ENCODE measurements at places on chromosomes 7 and 10.
A peak's percentile ranks its signal among the peaks of the same experiment; 100 is the strongest.

DNA sequence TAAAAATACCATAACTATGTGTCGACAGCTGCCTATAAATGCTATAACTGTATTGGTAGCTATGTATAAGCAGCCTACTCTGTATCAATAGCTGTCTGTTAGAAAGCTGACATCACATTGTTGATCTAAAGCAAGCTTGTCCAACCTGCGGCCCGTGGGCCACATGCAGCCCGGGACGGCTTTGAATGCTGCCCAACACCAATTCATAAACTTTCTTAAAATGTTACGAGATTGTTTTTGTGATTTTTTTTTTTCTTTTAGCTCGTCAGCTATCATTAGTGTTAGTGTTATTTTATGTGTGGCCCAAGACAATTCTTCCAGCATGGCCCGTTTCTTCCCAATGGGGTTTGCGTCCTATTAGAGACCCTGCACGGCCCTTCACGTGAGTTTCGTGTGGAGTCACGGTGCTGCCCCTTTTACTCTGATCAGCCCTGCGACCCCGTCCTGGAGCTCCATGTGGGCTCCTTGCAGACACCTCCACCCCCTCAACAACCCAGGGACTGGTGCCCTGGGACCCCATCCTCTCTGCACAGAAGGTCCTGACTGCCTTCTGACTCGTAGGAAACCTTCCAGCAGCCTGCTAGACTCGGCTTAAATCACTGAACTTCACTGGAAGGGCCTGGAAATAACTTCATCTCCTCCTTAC, 4.5 kb upstream of the PRKAR1B start:
- DNase-seq: no peak

- no peak for DNase-seq
Observed at GRCh38 chr10:113300617-113301016, 252.2 kb upstream of the HABP2 start.

DNA sequence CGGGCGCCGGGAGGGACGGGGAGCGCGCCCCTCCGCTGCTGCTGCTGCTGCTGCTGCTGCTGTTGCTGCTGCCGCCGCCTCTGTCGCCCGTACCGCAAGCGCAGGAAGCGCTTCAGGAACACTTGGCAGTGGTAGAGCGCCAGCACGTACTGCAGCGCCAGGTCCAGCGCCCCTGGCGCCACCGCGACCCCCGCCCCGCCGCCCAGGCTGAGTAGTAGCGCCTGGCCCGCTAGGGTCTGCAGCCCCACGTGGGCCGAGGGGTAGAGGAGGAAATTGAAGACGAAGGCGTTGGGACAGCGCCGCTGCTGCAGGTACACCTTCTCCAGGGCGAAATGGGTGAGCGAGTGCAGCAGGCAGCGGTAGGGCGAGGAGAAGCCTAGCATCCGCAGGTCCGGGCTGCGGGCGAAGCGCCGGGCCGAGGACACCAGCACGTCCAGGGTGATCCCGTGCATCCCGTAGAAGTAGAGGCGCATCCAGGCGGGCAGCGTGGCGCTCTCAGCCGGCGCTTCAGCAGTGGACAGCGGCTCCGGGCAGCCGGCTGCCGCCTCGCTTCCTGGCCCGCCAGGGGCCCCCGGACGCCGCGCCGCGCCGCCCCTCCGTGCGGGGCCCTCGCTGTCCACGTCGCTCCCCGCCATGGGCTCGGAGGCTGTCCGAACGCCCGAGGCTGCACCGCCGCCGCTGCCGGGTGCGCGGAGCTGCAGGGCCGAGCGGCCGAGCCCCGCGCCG, at the start of gene TMEM229A:
TMEM229A (minus strand) TSS at position 699 of the 726 bp plus-strand sequence; CDS start at position 635, 64 bp downstream.
- DNase-seq: peak; percentile 0

GRCh38 chr10:34530778-34531177, 284.3 kb downstream of the PARD3 start:
- DNase-seq: no peak

DNA sequence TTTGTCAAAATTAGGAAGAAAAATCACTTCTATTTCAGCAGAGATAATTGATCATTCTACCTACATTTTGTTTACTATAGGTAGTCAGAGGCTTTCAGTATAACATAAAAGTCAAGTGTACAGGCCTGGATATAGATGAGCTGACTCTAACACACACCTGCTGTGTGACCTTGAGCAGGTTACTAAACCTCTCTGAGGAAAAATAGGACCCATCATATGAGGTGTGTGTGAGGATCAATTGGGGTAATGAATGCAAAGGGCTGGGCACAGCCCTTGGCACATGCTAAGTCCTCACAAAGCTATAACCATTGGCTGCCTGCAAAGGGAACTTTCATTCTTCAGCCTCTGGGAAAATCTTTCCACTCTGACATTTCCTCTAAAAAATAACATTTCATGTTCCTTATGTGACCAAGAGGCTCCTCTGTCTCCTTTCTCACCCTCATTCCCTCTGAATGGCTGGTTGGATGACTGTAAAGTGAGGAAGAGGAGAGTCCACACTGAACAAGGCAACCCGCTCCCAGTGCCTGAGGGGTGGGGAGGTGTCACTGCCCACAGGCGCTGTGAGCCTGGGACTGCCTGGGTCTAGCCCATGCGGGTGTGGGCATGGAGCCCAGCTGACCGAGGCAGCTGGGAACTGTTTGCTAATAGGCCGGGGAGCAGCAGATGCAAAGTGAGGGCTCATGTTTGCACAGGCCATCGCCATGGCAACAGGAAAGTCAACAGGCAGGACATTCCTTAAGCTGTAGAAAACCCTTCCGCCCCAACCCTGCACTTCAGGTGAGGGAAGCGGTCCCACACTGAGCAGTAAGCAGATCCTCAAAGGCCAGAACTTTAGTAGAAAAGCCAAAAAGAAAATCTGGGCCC, 36.8 kb downstream of the MYOF start:
- DNase-seq: no peak

DNA sequence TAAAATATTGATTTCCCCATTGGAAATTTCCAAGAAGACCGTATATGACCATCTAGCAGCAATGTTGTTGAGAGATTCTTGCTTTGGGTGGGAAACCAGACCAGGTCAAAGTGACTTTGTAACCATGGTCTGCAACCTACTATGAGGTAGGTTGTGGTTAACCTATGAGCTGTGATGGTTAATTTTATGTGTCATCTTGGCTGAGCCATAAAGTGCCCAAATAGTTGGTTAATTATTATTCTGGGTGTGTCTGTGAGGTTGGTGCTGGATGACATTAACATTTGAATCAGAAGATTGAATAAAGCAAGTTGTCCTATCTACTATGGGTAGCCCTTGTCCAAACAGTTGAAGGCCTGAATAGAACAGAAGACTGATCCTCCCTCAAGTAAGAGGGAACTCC, 18.3 kb upstream of the RALA start:
- no peak for DNase-seq

- no peak for DNase-seq
Observed at GRCh38 chr7:129134356-129134987, 10.0 kb upstream of the TSPAN33 start.

DNA sequence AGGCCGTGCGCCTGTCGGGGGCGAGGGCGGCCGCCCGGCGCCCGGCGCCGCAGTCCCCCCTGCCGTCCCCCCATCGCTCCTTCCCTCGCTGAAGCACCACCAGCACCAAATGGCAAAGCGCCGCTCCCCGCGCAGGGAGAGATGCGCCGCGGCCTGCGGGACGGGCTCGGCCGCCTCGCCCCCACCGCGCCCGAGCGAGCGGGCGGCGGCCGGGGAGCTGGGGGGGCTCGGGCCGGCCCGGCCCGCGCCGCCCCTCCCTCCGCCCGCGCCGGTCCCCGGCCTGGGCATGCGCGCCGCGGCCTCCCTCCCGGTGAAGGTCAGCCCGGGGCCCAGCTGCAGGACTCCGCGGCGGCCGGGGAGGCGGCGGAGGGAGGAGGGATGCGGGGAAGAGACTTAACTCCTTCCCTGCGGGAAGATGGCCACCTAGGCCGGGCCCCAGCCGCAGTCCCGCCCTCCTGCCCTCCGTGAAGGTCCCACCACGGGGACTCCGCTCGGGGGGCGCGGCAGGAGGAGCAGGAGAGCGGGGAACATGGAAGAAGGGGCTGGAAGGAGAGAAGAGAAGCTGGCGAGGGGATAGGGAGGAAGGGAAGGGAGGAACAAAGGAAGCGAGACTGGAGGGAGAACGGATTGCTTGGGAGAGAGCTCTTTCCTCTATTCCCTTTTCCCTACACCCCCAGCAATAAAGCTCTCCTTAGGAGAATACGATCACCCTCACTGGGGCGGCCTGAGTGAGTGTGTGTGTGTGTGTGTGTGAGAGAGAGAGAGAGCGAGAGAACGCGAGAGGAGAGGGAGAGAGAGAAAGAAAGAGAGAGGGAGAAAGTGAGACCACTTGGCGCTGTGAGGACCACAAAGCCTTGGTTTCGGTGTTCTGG, 3.4 kb upstream of the SMARCD3 start:
- DNase-seq: no peak

- DNase-seq: no peak
Observed at GRCh38 chr7:117064688-117065087, 111.4 kb downstream of the ST7 start.

DNA sequence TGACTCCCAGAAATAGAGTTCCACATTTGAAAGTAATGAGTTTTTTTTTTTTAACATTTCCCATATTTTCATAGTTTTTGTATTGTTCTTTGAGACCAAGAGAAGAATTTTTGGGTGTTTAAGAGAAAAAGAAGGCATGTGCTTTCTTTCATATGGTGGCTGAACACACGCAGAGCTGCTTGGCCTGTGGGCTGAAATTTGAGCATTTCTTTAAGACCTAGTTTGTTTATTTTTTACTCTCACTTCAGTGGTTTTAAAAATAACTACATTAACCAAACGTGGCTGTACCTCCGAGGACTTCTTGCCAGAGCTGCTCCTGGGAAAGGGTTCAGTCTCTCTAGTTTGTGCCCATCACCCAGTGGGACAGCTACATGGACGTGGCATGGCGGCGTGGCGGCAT, 58.3 kb downstream of the INPP5A start:
- no peak for DNase-seq

DNA sequence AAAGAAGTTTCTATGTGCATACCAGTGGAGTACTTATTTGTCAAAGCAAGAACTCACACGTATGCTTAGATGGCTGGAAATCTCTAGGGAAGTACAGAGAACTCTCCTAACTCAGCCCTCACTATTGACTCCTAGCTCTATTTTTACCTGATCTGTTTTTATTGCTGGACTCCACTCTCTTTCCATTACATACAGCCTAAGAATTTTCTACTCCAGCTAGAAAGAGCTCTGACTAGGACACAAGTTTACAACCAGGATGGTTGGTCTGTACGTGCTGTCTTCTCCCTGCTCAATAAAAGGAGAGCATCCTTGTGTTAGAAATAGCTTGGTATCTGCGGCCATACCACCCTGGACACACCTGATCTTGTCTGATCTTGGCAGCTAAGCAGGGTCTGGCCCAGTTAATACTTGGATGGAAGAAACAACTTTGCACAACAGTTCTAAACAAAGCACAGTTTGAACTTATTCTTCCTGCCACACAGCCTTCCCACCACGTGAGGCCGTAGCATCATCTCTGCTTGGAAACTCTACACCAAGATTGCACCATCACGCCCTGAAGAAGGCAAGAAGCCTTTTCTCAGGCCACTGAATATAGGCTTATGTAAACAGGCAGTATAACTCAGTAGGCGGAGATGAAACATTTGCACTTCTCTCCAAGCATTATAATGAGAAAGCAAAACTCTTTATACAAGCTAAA, 50.7 kb downstream of the KCNMA1 start:
- DNase-seq: no peak

- DNase-seq: no peak
Observed at GRCh38 chr10:49594594-49594993, 15.5 kb upstream of the SLC18A3 start.

Data from stimulated activated CD4-positive, alpha-beta T cell treated with anti-CD3 and anti-CD28 coated beads, Interleukin-1b, Interleukin-23, amount 100 ng/mL, for 24 hours (primary cell).